ENCODE measurements at places on chromosomes 2 and 18. TPM values are rescaled to one million over a fixed set of nuclear protein-coding genes. Genes with fewer than 3 reads are reported as not detected.

Gene POTEI
- 76.1 TPM for total RNA-seq

Gene AOX1
- total RNA-seq, result 29.4 TPM

Gene DSEL
- total RNA-seq, result 5.7 TPM

GRCh38 chr2:207183506-207183905, 17.8 kb upstream of the KLF7 start:
- H3K4me1 ChIP-seq, result no peaks in the 10 kb centered on the region
- DNase-seq, result no peak
- no peak overlapping the region for H3K27ac ChIP-seq
- H3K27me3 ChIP-seq, result no peaks in the 10 kb centered on the region
- no peak overlapping the region for H3K4me3 ChIP-seq
- no peaks in the 10 kb centered on the region for H3K36me3 ChIP-seq

Data from testis (tissue), 5 donors.